Stimulated activated CD8-positive, alpha-beta memory T cell treated with anti-CD3 and anti-CD28 coated beads, Interleukin-2, amount 100 ng/mL, for 48 hours (primary cell): ENCODE measurements at places on chromosomes 12 and 14.

- DNase-seq: no peak
These were observed 370.6 kb upstream of the OR4E1 start for GRCh38 chr14:22044193-22044592.

DNA sequence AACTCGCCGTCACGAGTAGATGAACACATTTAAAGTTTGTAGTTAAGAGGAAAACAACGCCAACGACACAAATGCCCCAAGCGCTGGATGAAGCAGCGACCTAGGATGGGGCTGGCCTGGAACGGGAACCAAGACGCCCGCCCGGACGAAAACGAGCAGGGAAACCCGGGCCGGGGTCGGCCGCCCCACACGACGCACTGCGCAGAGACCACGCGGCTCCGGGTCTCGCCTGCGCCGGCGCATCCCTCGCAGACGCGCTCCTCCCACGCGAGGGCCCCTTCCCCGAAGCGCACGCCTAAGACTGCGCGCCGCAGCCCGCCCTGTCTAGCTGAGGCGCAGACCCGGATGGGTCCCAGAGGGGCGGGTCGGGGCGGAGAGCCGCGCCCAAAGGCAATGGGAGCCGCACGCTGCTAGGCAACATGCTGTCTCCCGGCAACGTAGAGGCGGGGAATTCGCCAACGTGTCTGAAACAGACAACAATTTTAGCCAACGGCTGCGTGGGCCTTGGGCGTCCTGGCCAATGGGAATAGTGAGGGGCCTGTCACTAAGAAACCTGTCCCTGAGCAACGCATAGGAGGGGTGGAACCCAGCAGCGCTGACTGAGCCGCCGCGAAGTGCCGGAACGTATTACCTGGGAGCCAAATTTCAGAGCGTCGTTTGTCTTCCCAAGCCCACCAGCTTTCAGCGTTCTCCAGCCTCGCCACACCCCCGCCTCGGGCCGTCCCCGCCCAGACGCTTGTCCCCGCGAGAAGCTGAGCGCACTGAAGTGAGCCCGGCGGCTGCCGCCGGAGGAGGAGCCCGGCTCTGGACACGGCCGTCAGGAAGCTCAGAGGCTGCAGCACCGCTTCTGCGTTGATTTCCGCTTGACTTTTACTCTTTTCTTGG, 21.0 kb upstream of the CHFR start:
- peak; percentile 92 for DNase-seq

- no peak for DNase-seq
These were observed 27.7 kb downstream of the CEP170B start for GRCh38 chr14:104892531-104893434.

- no peak for DNase-seq
These were observed 7.9 kb upstream of the DNAH10 start for GRCh38 chr12:123754041-123754772.

GRCh38 chr14:102212356-102212755, 72.7 kb downstream of the WDR20 start:
- DNase-seq: no peak

GRCh38 chr14:81453166-81453766, 53.1 kb upstream of the STON2 start:
- DNase-seq: peak; percentile 21

DNA sequence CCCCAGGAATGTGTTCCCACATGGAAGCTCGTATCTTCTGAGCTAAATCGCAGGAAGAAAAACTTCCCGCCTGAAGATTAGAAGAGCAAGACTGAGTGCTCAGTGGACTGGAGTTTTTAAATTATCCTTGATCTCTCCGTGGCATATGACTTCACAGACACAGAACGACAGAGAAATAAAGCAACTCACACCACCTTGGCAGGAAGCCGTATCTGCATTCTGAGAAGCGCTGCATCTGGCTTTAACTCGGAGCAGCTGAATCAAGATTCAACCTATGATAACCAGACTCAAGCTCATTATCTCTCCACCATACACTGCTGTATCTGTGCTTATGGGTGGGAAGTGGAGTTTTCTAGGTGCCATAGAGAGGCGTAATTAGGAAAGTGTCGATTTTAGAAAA, 1482.7 kb downstream of the AACS start:
- no peak for DNase-seq

GRCh38 chr14:93173943-93174395, 10.7 kb downstream of the MOAP1 start:
- no peak for DNase-seq

DNA sequence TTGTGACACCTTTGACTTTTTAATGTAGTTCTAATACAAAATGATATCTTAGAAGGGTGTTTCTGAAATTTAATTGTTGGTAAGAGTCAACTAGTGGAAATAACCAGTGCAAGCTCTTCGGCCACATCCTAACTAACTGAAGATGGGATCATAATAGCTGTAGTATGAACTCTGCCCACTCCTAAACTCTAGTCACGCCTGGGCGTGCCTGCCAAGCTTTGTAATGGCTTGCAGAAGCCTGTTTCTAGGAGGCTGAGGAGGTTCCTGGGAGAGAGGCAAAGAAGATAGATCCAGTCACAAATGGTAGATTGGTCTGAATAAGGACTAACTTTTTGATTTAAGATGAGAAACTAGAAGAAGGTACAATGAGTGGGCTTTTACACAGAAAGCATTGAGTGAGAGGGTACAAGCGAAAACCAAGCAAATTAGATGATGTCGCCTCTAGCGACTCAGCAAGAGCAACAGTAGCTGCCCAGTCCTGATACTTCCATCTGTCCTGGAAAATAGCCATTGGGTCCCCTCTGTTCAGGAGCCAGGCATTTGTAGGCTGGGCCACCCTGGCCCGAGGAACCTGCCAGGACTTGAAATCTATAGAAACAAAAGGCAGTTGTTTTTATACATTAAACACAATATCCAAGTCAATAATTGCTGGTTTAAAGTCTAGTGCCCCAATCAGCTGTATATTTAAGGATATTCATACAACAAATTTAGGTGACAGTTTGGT, 148.8 kb downstream of the SLC38A4 start:
- DNase-seq: no peak

- no peak for DNase-seq
These were observed 88.2 kb downstream of the RASSF9 start for GRCh38 chr12:85747941-85748495.

DNA sequence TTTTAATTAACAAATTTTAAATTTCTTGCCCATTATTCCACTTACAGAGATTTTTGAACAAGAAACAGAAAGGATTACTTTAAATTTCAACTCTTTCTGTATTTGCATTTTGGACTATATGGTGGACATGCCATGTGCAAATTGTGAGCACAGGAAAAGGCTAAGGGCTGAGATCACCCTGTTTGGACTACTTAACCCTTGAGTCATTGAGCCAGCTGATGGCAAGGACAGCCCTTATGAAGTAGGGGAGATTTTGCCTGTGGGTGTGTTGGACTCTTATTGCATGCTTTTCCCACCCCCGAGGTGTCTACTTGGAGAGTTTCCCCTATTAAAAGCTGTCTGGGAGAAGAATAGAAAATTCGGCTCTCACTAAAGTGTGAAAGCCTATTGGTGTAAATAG, 17.2 kb downstream of the DERA start:
- DNase-seq: no peak

DNA sequence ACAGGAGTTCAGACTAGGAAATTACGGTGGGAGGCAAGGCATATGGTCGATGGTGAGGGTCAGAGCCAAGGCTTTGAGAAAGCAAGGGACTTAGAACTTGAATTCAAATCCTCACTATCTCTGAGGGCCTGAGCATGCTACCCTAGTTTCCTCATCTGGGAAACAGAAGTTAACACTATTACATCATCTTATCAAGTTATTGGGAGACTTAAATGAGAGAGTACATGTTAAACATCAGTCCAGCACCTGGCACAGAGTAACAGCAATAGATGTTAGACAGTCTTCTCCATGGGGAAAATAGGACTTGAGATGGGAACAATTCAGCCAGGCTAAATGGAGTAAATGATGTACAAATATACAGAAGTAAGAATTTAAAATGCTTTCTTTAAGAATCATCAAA, 38.5 kb downstream of the SLC38A1 start:
- no peak for DNase-seq

DNA sequence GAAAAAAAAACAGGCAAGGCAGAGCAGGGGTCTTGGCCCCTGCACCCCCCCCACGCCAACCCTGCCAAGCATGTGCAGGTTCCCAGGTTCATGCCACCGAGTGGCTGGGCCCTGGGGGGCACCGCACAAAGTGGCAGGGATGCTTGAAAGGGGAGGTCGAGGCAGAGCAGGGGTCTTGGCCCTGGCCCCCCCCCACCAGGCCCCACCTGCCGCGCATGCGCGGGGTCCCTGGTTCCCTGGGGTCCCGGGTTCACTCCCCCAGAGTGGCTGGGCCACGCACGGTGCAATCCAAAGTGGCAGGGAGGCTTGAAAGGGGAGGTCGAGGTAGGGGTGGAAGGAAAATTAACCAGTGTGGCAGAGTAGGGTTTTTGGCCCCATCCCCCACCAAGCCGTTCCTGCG, 312.2 kb downstream of the ALG10 start:
- DNase-seq: no peak

DNA sequence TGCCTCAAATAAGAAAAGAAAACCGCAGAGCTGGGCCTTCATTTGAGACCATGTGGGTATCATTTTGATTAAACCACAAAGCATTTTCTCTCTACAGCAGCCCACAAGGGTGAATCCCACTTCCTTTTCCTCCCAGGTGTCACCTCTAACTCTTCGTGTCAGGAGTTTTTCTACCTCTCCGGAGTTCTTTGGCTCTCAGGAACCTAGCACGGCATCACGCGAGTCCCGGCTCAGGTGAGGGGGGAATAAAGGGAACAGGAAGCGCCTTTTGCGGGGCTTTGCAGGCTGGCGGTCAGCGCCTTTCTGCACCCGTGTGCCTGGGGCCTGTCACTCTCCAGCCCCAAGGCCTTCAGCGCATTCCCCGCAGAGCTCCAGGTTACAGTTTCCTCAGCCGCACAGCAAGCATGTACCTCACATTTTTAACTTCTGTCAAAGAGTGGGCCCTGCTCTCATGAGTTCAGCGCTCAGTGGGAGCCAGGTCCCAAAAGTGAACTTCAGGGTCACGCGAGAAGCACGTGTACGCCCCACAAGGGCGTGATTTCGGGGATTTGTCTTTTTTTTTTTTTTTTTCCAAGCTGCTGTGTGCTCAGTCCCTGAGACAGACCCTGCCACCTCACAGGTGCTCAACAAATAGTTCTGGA, 740 bp upstream of the PRPF40B start:
- DNase-seq: peak; percentile 28

DNA sequence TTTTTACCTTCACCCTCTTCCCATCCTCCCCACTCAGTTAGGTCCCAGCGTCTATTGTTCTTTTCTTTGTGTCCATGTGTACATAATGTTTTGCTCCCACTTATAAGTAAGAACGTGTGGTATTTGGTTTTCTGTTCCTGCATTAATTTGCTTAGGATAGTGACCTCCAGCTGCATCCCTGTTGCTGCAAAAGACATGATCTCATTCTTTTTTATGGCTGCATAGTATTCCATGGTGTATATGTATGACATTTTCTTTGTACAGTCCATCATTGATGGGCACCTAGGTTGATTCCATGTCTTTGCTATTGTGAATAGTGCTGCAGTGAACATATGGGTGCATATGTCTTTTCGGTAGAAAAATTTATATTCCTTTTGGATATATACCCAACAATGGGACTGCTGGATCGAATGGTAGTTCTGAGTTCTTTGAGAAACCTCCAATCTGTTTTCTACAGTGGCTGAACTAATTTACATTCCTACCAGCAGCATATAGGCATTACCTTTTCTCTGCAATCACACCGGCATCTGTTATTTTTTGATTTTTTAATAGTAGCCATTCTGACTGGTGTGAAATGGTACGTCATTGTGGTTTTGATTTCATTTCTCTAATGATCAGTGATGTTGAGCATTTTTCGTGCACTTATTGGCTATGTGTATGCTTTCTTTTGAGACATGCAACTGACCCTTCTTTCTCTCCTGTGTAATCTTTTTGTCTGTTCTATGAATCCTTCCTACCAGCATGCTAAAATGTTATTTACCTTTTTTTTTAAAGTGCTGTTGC, 279.7 kb upstream of the AMIGO2 start:
- no peak for DNase-seq

DNA sequence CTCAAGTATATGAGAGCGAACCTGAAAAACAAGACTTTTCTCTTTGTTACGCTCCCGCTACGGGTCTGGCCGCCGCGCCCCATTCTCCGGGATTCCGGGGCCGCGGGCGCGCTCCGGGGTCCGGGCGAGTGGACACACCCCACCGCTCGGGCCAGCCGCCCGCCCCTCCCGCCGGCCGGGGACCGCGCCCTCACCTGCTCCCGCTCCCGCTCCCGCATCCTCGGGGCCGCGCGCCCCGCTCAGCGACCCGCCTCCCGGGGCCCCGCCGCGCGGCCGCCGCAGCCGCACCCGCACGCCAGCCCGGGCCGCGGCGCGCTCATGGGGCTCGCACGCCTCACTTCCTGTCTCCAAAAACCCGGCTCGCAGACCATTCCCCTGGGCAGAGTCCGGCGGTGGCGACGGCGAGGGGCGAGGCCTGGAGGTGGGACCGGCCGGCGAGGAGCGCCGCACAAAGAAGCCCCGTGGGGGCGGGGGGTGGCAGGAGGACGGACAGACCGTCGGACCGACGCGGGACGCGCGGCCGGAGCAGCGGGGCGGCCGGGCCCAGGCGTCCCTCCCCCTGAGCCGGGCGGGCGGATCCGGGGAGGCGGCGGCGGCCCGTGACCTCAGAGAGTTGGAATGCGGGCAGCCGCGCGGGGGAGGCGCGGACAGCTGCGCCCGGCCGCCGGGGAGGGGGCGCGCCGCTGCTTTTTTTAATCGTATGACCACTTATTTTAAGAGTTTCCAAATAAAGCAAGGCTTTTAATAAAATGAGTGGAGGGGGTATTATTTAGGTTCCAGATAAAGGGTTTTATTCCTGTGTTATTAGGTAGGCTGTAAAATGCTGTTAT, at the start of gene PTPN21:
Gene PTPN21 (minus strand): TSS at position 551 of the 830 bp plus-strand sequence. CDS start 4,590 bp downstream, outside the sequence.
- no peak for DNase-seq
